ENCODE measurements at places on chromosomes 3 and 15.

DNA sequence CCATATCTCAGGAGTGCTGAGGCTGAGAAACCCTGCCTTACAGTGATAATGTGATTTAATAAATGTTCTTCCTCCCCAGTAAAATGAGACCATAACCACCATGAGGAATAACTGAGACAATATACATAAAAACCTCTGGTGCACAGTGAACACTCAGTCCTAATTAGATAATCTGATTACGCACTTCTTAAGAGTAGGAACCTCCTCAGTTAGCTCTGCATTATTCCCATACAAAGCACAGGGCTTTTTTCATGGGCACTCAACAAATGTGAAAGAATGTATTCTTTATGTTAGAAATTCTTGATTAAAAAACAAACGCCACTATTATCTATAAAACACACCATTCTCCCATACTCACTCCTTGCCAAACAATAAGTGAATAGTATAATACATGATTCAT is 97.0 kb downstream of the TNIK start:
- DNase-seq: no peak

- DNase-seq: no peak
Observed at GRCh38 chr3:187900993-187901755, 155.9 kb upstream of the BCL6 start.

GRCh38 chr3:159786489-159787177 is 202.0 kb upstream of the IL12A start:
- DNase-seq: no peak

DNA sequence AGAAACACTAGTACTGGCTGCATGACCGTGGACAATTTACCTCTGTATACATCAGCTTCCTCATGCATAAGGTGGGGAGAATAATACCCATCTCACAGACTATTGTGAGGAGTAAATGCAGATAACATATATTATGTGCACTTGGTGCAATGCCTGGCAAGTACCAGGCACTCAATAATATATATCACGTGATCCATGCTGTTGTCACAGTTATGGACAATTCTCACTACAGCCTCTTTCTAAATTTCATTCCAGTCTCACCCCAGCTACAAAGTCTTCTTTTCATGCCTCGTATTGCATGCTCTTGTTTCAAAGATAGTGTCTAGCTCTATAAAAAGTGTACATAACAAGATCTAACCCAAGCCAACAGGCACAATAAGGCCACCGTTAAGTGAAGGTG is 494.3 kb upstream of the ADAMTS9 start:
- no peak for DNase-seq

GRCh38 chr3:159131376-159131775 is 329.5 kb downstream of the MFSD1 start:
- DNase-seq: no peak

DNA sequence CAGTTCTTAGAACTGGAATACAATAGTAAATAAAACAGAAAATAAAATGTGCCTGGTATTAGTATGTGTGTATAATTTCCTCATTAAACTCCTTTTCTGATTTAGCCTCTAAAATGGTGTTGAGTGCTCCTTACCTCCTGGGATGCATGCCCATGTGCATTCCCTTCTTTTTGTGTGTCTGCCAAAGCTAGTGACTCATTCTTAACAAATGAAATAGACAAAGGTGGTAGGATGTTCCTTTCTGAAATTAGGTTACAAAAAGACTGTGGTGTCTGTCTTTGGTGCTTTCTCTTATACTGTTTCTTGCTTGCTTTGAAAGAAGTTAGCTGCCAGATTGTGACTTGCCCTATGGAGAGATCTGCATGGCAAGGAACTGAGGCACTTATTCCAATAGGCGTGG is 623.7 kb downstream of the GRM7 start:
- no peak for DNase-seq

- no peak for DNase-seq
Observed at GRCh38 chr3:49530701-49531100, 23.6 kb upstream of the BSN start.

- DNase-seq: no peak
Observed at GRCh38 chr15:85534031-85534430, 153.6 kb downstream of the AKAP13 start.

- no peak for DNase-seq
Observed at GRCh38 chr3:111238885-111239284, 167.3 kb downstream of the NECTIN3 start.

GRCh38 chr3:12938258-12938711 is 96.9 kb upstream of the RPL32 start:
- no peak for DNase-seq

GRCh38 chr3:159126261-159127020 is 324.6 kb downstream of the MFSD1 start:
- DNase-seq: no peak

DNA sequence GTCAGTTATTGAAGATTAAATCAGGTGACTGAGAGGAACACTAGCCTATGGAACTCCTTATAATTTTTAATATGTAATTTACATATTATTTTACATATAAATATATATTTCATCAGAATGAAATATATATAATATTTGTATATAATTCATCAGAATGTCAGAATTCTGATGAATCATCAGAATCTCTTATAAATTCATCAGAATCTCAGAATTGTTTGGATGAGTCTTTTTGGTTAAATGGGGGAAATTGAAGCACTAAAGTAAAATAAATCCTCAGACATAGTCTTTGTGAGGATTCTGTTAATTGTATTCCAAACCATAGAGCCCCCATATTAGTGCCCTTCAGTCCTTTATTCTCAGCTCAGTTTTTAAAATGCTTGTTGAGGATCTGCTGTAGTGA is 15.4 kb downstream of the TCF12 start:
- DNase-seq: no peak

- DNase-seq: no peak
Observed at GRCh38 chr3:155560594-155560993, 184.3 kb downstream of the PLCH1 start.

DNA sequence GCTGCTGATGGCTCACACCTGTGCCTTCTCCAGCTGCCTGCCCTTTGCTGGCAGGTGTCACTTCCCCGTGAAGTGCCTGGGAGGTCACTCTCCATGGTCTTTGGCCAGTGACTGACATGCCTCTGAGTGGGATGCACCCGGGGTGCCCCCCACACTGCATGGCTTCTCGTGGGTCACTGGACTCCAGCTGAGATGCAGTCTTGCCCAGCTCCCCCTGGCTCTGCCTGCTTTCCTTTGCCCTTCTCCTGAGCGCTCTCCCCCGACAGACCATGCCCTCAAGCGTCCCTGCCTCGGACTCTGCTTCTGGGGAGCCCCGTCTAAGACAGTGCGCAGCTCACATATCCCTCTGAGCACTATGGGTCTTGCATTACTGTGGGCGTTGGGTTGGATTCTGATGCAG is 14.4 kb downstream of the FBLN2 start:
- DNase-seq: no peak

GRCh38 chr15:50107591-50108408 is 11.2 kb downstream of the ATP8B4 start:
- DNase-seq: peak; percentile 1

- DNase-seq: no peak
Observed at GRCh38 chr3:125072749-125073389, 17.1 kb upstream of the HEG1 start.

GRCh38 chr15:76353023-76353577 is 16.5 kb downstream of the ISL2 start:
- DNase-seq: no peak

GRCh38 chr3:189842681-189843602 is 211.8 kb downstream of the TP63 start:
- no peak for DNase-seq

GRCh38 chr15:100053474-100054121 is 288.2 kb downstream of the ADAMTS17 start:
- no peak for DNase-seq

DNA sequence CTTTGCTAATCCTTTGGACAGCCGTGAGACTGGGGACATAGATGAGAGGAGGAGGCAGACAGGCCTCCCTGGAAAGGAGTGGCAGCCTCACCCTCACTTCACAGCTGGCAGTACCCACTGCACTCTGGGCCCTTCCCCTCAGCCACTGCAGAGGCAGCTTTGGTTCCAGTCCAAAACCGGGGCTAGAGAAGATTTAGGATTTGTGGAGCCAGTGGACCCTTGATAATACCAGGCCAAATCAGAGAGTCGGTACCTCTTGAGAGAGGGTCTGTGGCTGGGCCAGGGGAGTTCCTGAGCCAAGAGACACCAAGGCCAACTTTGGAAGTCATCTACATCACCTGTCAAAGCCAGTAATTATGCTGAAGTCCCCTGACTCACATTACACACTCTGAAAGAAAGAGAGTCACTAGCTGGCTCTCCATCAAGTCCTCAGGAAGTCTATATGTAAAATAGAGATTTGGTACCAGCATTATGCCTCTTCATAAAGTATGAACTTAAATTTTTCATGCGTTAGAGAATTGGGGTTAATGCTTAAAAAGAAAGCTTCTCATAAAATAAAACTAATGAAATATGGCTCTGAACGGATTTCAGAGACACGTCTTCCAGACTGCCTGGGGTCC is 244.1 kb upstream of the SEMA6D start:
- no peak for DNase-seq

DNA sequence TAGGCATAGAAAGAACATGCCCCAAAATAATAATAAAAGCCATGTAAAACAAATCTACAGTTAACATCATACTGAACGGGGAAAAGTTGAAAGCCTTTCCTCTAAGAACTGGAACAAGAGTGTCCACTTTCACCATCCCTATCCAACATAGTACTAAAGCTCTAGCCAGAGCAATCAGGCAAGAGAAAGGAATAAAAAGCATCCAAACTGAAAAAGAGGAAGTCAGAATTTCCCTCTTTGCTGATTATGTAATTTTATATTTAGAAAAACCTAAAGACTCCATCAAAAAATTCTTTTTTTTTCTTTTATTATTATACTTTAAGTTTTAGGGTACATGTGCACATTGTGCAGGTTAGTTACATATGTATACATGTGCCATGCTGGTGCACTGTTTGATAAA is 661.6 kb upstream of the CBLB start:
- DNase-seq: no peak

DNA sequence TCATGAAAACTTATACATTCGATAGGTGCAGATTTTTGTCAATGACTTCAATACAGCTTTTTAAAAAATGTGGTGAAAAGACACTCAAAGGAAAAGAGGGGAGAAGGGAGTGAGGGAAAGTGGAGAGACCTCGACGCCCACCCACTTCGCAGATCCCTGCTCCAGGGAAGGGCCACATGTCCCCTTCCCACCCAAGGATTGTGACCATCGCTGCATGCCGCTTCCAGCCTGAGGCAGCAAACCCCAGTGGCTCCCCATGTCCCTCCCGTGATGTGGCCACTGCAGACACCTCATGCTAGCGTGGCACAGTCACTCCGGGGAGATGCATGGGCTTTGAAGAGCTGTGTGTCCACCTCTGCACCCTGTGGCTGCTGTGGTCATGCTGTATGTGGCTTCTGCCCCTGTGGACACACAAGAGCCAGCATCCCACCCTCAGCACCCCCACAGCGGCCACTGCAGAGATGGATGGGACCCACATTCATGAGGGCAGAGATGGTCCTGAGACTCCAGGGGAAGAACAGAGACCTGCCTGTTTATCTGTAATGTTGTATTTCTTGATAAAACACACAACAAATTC is 230.2 kb downstream of the OCA2 start:
- DNase-seq: no peak

DNA sequence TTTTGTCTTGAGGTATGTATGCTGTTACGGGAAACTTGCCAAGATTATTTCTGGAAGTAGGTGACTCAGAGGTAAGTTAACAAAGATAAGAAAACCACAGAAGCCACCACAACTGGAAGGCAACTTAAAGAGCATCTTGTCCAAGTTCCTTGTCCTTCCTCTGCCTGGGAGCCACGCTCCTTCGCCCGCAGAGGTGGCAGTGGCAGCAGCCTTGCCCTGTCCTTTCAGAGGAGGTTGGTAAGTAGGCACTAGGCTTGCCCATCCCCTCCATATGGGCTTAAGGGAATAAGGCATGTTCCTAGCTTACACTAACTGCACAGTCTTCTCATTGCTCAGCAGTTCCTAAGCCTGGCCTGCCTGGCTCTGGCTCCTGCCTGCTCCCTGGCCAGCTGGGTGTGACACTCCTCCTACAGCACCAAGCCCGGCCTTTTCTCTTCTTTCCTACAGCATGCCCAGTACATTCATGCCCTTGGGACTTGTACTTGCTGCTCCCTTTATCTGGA is 48.0 kb upstream of the RAB6B start:
- no peak for DNase-seq

GRCh38 chr3:165644331-165644730 is 192.9 kb downstream of the BCHE start:
- no peak for DNase-seq

DNA sequence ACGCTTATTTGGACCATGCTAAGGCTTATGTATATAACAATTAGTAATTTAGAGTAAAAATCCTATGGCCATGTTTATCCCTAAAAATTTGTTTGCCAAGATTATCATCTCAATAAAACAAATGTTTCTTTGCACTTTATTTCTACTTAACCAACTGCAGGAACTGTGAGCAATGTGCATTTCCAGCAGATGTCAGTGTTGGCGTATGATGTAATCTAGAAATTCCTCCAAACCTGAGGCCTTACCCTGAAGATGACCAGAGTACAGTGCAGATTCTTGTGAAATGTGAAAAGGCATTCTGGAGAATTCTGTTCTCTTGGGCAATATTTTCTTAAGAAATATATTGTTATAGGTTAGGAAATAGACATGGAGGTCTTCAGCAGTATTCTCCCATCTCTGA is 205.9 kb downstream of the MBNL1 start:
- no peak for DNase-seq

DNA sequence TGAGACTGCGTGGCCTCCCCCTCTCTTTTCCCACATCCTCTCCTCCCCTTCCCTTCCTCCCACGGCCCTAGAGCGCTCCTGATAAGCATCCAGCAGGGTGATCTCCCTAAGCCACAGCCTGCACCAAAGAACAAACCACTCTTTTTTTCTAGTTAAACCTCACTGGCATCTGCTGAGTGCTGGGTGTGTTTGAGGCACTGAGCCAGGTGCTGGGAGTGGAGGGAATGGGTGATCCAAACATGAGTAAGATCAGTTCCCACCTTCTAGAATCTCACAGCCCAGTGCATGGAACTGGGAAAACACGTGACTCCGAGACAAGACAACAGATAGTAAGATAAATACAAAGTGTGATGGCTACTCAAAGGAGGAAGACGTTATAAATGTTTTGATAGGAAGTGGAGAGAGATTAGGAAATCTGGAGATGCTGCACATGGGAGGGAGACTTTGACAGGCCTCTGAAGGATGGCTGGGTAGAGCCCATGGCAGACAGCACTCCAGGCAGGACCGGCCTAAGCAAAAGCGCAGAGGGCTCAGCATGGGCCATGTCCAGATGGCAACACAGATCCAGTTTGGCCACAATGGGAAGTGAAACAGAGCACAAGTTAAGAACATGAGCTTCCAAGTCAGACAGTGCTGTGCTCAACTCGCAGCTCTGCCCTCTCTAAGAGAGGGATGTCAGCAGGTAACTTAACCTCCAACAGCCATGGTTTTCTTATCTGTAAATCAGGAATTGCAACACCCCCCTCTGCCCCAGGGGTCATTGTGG is 55.6 kb downstream of the CCR3 start:
- DNase-seq: no peak

DNA sequence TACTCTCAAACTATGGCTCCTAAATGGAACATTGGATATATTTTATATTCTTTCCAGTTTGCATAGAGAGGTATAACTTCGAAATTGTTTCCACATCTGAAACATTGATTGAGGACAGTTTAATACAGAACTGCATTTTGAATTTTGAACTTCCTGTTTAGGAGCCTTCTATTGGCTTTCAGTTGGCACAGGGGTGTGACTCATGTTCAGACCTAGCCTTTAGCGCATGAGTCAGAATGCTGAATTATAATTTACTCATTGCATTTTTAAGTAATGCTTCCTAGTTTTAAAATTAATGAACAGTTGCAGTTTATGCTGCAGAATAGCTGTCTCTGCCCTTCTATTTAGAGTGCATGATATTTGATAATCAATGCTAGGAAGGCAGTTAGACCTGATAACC is 751.7 kb downstream of the CADM2 start:
- no peak for DNase-seq

- DNase-seq: no peak
Observed at GRCh38 chr15:48062148-48062872, 58.5 kb upstream of the SLC24A5 start.
